ENCODE measurements at places on chromosomes 3 and 15.

DNA sequence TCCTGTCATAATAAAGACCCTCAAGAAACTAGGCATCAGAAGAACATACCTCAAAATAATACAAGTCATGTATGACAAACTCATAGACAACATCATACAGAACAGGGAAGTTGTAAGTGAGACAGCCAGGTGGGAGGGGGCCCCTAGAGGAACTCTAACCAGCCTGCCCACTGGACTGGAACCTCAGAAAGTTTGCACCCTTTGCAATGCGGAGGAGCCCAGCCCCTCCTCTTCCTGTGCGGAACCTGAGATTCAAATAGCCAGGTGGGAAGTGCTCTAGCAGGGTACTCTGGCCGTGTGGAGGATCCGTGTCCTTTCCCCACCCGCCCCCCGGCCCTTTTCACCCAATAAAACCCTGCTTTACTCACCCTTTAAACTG is 387.0 kb upstream of the CBLB start:
- DNase-seq = no peak

DNA sequence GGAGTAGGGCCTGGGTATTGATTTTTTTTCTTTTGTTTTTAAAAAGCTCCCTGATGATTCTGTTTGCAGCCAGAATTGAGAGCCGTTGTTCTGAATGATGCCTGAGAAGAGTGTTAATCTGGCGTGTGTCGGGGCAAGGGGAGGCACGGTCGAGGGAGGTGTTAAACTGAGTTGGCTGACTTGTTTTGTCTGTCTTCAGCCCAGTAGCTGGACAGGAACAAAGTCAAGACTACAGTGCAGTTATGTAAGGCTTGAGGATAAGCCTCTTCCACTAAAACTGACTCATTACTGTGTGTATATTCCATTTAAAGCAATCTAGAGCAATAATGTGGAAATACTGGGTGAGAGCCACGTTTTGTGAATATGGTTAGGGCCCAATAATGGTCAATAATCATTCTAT is 119.0 kb upstream of the DLG1 start:
- DNase-seq = no peak

- no peak for DNase-seq
Measured at GRCh38 chr3:60497902-60498301, 753.4 kb downstream of the FHIT start.

GRCh38 chr15:63998489-63998888 is 47.8 kb downstream of the DAPK2 start:
- no peak for DNase-seq

DNA sequence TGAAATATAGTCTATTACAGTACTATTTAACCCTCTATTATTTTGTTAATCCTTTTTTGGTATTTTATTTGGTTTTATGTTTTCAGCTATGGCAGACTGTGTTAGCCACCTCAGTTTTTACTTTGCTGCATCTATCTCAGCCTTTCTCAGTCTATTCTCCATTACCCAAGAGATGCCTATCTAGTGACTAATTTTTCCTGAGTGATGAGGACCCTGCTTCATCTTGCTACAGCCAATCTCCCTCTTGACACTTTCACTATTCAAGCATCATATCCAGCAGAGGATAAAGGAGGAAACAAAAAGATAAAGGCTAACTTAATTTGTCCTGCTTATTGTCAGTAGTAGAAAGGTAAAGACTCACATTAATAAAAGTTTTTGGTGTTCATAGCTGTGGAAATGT is 141.8 kb upstream of the NECTIN3 start:
- no peak for DNase-seq

Measured in NCI-H446 (cell line).